ENCODE measurements at places on chromosomes 3 and 15. TPM values are rescaled to one million over a fixed set of nuclear protein-coding genes. Genes with fewer than 3 reads are reported as not detected.
A peak's percentile ranks its signal among the peaks of the same experiment; 100 is the strongest.

The RETNLB gene
- not detected for total RNA-seq

The SAMMSON gene
- not detected for total RNA-seq

The ZBTB20 gene
- 26.4 TPM for total RNA-seq

The ANKRD28 gene
- total RNA-seq = 181 TPM

The C3orf70 gene
- 0.06 TPM for total RNA-seq

The GNAT1 gene
- not detected for total RNA-seq

The TRPM1 gene
- not detected for total RNA-seq

The LINGO1 gene
- not detected for total RNA-seq

The KATNBL1 gene
- total RNA-seq = 45.4 TPM

DNA sequence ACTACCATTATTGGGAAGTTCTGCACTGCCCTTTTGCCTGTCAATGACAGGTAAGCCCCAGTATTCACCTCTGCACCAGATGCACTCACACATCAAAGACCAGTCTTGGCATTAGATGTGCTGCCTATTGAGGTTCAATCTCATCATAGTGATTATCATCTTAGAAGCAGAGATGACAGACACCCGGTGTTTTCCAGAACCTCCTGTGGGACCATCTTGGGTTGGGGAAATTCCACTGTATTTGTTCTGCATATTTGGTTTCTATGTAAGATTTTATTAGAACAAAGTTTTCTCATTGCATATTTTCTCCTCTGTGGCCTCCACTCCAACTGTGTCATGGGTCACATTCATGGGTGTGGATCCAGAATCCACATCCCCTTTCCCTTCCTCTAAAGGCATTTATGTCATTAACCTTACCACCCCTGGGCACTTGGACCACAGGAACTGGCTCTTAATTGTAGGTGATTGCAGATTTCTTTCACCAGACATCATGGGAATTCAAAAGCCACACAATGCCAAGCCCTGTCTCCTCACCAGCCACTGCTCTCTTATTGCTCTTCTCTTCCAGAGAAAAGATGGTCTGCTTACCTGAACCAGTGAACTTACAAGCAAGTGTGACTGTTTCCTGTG, 31.2 kb downstream of the PLA1A start:
- DNase-seq = no peak

DNA sequence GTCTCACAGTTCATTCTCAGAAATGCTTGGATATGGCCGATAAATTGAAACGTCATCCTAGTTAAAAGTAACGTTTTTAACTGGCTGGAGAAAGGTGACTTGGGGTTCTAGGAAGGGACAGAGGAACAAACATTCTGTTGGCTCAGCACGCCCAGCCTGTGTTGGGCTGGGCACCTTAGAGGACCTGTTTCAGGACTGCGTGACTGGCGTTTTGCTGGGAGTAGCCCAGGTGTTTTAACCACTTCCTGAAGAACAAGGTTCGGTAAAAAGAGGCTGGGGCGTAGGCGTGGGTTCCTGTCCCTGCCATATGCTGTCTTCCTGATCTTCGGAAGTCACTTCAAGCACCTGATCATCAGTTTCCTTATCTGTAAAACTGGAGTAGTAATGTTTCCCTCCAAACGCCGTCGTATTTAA, 1.1 kb upstream of the TLNRD1 start:
- no peak for DNase-seq

GRCh38 chr3:14877469-14877868, 58.7 kb downstream of the FGD5 start:
- no peak for DNase-seq

GRCh38 chr3:71563827-71564226, 19.7 kb downstream of the FOXP1 start:
- no peak for DNase-seq

- no peak for DNase-seq
Observed at GRCh38 chr15:90072978-90073640, 29.2 kb downstream of the IDH2 start.

DNA sequence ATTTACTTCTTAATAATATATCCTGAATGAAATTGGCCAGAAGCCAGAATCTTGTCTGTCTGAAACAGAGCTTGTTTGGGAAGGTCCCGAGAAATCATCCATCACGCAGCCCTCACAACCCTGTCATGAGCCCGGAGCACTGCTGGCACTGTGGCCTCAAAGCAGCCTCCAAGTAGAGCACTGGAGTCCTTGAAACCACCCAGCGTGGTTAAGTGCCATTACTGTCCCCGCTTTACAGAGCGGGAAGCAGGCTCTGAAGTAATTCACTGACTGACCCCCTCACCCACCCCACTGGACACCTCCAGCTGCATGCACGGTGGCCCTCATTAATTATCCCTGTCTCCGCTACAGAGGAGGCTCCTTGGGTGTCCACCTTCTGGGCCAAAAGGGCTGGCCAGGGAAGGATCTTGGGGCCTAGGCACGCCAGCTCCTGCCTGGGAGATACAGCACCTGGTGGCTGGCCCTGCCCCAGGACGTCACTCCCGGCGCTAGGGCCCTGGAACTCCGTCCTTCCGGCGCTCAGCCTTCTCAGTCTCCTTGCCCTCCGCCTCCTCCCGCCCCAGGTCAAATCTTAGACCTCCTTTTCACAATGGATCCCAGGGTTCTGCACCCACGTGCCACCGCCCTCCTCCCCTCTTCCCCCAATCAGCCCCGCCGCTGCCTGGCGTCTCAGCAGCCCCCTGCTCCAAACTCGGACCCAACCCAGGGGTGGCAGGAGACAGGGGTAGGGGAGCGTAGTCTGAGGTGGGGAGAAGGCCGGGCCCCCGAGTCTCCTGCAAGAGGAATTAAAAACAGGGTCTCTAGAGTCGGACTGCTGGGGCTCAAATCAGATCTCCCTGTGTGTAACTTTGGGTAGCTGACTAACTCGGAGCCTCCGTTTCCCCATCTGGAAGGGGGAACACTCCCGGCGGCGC, 1.1 kb downstream of the TKT start:
- peak; percentile 62 for DNase-seq

DNA sequence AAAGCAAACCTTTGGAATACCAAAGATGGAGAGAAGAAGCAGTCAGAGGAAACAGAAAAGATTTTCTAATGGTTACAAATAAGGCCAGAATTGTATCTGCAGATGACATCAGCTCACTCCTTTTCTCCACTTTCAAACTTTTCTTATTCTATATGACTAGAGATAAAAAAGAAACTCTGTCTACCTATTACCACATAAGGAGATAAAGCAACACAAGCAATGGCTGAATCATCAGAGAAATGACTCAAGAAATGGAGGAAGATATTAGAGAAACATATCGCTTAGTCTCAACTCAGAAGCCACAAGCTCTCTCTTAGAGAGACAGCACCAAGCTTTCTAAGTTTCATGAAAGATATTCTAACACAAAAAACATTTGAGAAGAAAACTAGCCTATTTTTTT, 784.0 kb downstream of the ZPLD1 start:
- DNase-seq = no peak

GRCh38 chr15:50797926-50798325, 32.4 kb upstream of the SPPL2A start:
- no peak for DNase-seq

DNA sequence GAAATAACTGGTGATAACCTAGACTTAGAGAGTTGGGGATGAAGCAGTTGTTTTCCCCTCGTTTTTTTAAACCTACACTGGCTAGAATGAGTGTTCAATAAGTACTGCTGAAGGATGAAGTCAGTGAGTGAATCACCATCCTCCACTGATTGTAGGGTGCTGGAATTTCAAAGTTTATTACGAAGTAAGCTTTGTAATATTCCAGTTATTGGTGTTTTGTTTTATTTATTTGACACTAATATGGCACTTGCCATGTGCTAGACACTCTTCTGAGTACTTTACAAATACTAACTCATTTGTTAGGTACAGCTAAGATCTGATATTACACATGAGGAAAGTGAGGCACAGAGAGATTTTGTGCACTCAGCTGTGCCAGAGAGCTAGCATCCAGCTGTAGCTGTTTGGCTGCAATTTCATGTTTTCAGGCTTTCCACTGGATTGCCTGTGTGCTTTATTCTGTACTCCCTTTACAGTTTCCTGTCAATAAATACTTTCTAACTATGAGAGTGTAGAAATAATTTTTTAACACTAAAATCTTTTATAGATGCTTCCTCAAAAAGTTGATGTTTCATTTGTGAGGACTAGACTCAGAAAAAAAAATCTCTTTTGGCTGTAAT, 5.8 kb downstream of the MAP2K5 start:
- no peak for DNase-seq

DNA sequence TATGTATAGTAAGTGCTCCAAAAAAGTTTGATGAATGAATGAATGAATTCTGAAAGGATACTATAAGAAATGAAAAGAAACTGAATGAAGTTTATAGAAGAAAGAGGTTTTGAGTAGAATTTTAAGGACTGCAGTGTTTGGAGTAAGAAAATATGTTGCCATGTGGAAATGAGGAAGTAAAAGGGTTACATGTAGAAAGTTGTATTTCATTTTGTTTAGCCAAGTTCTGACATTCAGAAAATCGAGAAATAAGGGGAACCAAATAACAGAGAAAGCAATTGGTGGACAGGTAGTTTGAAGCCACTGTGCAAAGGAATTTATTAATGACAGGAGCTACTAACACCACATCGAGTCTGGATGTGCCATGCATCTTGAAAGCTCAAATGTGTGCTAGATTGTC, 200.7 kb downstream of the SATB1 start:
- no peak for DNase-seq

DNA sequence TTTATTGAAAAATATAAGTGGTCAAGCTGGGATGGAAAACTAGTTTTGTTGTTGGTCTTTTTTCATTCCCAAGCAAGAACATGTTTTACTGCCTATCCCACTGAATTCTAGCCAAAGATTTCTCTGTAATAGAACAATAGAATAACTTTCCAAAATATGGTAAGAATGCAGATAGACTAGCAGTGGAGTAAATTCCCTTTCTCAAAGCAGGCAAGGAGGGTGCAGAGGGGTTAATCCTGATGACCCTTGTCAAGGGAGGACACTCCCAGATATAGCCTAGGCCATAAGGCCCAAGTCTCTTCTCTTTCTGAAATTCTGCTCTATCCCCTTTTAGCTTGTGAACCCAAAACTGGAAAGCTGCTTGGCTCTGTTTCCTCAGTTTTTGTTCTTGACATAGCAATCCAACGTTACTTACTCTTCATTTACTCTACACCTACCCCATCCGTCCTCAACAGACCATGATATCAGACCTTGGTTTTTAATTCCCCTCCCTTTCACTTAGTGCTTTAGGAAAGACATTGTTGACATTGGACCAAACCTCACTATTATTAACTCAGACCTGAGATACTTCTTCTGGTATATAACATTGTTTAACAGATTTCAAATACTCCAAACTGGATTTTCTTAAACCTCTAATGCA, 453.6 kb upstream of the THBS1 start:
- peak; percentile 32 for DNase-seq

- DNase-seq = peak; percentile 73
Observed at GRCh38 chr3:149654188-149654601, 3.6 kb downstream of the WWTR1 start.
